ENCODE measurements at places on chromosomes 11 and 22.
A peak's percentile ranks its signal among the peaks of the same experiment; 100 is the strongest.

DNA sequence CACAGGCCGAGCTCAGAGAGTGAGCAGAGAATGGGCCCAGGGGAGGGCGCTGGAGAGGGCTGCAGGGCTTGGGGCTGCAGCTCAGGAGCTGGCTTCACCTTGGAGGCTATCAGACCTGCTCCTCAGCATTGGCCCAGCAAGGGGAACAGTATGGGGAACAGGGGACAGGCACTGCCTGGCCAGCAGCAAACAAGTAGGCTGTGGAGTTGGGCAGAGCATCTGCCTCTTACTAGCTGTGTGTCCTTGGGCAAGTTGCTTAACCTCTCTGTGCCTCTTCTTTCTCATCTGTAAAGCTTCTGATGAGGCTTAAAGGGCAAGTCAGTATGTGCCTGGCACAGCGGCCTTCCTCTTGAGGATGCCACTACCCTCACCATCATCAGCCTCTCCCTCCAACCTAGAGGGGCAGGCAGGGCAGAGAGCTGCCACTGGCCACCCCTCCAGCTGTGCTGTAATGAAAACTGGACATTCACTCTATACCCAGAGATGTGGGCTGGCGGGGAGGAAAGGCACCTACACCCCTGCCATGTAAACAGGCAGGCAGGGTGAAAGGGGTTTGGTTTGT, 7.5 kb upstream of the CDKN1C start:
- no peak for DNase-seq

GRCh38 chr11:115920092-115920461, 415.9 kb upstream of the CADM1 start:
- DNase-seq: no peak

- no peak for DNase-seq
These were observed 202.5 kb upstream of the CADM1 start for GRCh38 chr11:115706626-115707135.

GRCh38 chr22:32729412-32729811, 72.1 kb upstream of the TIMP3 start:
- no peak for DNase-seq

- no peak for DNase-seq
These were observed 81.3 kb downstream of the SERGEF start for GRCh38 chr11:17931595-17931994.

DNA sequence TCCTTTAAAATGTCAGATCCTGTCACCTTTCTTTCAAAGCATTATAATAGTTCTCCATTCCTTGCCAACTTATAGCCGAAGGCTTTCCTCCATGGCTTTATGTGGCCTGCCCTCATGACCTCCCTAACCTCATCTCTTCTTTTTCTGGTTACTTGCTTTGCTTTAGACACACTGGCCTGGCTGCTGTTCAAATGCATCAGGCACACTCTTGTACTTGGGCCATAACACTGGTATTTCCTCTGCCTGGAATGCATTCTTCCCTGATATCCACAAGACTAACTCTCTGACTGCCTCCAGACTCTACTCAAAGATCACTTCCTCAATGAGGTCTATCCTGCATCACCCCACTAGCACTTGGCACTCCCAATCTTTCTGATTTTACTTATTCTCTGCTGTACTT, 710.3 kb downstream of the KCNA4 start:
- DNase-seq: no peak

GRCh38 chr22:47552541-47553205, 790.2 kb downstream of the TBC1D22A start:
- no peak for DNase-seq

- no peak for DNase-seq
These were observed 328.1 kb upstream of the PITPNB start for GRCh38 chr22:28247136-28247535.

GRCh38 chr11:124202951-124203350, 19.8 kb downstream of the OR10D3 start:
- no peak for DNase-seq

DNA sequence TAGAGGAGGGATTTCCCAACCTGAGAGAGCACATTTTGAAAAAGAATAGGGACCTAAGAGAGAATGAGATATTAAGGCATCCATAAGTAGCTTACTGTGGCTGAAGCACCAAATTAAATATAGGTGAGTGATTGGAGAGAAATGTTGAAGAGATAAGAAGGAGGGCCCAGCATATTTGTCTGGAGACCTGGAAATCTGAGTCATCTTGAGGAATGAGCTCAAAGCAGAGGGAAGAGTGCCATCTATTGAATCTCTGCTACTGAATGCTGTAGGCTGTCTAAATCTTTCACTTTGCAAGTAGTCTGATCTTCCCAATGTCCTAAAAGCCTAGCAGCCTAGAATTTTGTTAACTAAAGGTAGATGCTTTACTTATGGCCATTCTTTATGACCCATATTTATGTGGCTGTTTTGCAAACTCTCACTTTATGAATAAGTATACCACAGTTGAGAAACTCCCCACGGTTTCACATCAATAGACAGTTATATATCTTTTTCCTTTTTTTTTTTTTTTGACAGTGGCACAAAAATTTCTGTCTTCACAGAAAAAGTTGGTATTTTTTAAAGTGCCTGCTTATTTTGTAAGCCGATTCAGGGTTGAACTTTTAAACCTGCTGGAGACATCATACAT, 2093.5 kb downstream of the LRRC4C start:
- no peak for DNase-seq

DNA sequence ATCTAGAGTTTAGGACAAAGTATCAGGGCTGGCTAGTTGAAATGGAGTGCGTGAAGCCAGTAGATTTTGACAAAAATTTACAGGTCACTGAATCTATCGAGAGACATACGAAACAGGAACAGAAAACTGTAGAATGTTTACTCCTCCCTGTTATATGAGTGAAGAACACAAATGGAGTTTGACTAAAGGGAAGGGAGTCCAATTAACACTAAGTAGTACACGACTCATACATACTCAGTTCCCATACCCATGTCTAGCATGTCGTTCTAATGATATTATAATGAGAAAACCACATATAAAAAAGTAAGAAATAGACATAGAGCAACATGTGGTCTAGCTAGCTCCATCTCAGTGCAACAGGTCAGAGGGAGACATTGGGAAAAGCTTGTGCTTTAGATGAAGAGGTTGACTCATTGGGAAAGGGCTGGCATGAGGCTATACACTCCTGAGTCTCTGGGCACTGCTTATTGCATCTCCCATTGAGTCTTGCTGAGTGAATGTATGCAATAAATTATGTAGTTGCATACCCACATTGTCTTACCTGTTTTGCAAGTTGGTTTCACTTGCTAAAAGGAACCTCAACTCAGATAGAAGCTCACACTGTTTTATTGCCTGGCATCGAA, 43.5 kb downstream of the CD44 start:
- DNase-seq: no peak

DNA sequence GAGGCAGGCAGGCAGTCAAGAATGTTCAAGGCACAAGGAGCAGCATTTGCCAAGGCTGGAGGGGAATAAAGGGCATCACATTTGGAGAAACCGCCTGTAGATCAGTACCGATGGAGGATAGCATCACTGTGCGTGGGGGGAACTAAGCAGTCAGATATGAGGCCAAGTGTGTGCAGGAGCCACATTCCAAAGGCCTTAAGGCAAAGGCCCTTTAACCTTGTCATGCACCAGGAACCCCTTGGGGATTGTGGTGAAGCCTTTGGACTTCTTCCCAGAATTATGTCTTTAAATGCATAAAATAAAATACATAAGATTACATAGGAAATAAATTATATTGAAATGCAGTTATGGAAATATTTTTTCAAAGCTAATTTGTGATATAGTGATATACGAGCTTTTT, 532.1 kb downstream of the BUD13 start:
- no peak for DNase-seq

GRCh38 chr22:46288846-46289243, 7.8 kb upstream of the GTSE1 start:
- no peak for DNase-seq

DNA sequence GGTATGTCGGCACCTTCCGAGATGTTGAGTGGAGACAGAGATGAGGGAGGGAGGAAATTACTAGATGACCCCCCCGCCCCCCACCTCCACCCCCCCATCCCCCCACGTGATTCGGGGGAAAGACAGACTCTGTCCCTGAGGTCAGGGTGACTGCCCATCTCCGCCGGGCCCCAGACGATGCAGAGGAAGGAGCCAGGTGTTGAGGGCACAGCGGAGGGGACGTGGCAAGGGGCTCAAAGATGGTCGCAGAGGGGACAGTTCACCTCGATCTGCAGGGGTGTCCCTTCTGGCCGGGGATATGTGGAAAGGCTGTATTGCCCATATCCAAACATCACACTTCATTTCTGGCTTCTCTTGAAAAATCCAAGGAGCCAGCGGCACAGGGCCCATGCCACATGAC, 14.1 kb downstream of the PHF21B start:
- no peak for DNase-seq

DNA sequence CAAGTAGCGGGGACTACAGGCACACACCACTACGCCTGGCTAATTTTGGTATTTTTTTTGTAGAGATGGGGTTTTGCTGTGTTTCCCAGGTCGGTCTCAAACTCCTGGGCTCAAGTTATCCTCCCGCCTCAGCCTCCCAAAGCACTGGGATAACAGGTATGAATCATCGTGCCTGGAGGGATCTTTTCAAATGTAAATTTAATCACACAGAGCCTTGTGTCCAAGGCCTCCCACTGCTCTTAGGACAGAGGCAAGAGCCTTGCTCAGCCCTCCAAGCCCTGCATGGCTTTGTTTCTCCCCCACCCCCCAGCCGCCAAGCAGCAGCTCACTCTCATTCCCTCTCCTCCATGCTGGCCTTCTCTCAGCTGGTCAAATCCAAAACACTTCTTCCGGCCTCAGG, 75.3 kb upstream of the CREB3L1 start:
- DNase-seq: no peak

- no peak for DNase-seq
These were observed 6.5 kb upstream of the CSTPP1 start for GRCh38 chr11:46930089-46930488.

DNA sequence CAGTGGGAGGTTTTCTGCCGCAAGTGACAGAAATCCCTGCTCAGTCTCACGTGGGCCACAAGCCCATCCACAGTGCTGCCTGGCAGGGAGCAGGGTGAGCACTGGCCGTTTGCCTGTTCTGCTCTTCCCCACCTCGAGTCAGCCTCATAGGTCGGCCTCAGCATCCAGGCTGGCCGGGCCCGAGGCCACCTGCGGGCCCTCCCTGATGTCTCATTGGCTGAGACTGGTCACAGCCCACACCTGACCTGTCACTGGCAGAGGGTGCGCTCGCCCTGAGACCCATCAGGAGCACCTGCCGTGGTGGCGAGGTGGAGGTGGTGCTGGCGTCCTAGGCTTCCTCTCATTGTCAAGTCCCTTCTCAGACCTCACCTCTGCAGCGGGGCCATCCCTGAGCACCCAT, 72.1 kb downstream of the ELFN2 start:
- no peak for DNase-seq

DNA sequence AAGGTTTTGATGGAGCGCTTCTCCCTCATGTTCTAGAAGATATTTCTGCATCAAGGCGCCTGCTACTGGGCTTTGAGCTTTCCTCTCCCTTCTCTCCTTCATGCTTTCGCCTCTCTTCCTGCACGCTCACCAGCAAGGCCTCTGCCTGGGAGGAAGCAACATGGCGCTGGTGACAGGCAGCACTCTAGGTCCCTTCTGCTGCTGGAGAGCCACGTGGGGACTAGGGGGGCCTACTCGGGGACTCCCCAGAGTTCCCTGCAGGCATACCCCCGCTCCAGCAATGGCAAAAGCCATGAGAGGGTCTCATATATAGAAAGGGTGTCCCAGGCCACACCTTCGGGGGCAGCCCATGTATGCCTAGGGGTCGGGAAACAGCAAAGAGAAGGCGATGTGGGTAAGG, 49.7 kb downstream of the GRIK4 start:
- DNase-seq: no peak

- DNase-seq: no peak
These were observed 244.9 kb downstream of the CASP12 start for GRCh38 chr11:104653407-104653806.

DNA sequence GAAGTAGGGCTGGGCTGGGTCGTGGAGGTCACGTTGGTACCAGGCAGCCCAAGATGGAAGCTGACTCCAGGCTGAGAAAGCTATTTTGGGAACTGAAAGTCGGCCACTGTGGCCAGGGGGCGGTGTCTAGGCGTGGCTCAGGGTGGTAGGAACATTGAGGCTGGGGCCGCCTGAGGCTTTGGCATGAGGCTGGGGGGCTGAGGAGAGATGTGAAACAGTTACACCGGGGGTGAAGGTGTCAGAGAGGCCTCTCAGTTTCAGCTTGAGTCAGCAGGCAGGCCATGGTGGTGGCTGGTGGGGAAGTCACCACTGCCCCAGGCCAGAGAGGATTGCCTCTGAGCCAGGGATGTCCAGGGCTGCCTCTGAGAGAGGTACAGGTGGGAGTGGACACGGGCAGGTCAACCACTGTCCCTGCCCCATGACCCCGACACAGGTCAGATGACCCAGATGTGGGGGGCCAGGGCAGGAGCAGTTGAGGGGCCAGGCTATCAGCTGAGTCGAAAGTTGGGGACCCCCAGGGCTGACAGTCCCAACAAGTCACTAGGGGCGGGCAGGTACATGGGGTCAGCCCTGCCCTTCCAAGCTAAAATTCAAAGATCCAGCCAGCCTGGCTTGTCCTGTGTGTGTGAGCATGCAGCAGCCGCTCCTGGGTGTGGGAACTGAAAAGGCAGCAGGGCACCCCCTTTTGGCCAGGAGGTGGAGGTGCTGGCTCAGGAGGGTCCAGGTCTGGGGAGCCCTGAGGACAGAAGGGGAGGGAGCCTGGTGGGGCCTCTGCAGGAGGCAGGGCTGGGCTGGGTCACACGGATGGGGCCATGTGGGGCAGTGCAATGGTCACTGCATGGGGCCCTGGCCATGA, 7.2 kb downstream of the KCNK7 start:
- DNase-seq: peak; percentile 63

DNA sequence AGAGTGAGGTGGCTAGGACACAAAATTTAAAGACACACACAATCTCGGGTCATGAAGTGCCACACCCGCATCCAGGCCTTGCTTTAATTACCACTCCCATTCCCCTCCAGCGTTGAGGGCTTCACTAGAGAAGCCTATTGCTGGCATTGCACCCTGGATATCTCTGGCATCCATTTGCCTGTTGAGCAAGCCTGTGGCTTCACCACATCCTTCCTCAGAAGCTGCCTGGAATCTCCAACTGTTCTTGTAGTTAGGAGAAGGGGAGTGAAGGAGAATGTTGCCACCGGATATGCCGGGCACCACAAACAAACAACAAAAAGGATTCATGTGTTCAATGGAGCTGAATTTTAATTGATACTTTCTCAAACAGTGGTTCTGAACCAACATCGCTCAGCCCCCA, 34.4 kb upstream of the RCN1 start:
- no peak for DNase-seq

- DNase-seq: no peak
These were observed 174.3 kb upstream of the FAT3 start for GRCh38 chr11:92050305-92050704.

- no peak for DNase-seq
These were observed 14.1 kb downstream of the SYNGR1 start for GRCh38 chr22:39363751-39364515.

DNA sequence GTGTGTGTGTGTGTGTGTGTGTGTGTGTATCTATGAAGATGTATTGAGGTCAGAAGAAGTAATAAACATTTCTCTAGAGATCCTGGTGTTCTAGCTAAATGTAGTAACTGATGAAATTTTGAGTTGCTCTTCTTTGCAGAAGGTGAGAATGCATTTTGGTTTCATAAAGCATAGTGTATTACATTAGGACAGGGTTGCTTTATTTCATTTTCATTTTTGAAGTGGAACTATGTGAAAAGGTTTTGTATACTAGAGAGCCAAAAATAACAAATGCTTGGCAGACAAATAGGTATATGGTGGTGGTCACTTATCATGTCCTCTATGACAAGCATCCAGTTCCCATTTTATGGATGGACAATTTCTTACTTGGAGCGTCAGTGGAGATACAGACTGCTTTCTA, 99.0 kb downstream of the CASP12 start:
- DNase-seq: no peak

GRCh38 chr11:112229746-112230433, 3.7 kb downstream of the PTS start:
- no peak for DNase-seq

All from stimulated activated CD4-positive, alpha-beta T cell treated with anti-CD3 and anti-CD28 coated beads, Interleukin-1b, Interleukin-23, amount 100 ng/mL, for 1 hour (primary cell).